ENCODE measurements at places on chromosomes 1 and 21. TPM values are rescaled to one million over a fixed set of nuclear protein-coding genes. Genes with fewer than 3 reads are reported as not detected.

DNA sequence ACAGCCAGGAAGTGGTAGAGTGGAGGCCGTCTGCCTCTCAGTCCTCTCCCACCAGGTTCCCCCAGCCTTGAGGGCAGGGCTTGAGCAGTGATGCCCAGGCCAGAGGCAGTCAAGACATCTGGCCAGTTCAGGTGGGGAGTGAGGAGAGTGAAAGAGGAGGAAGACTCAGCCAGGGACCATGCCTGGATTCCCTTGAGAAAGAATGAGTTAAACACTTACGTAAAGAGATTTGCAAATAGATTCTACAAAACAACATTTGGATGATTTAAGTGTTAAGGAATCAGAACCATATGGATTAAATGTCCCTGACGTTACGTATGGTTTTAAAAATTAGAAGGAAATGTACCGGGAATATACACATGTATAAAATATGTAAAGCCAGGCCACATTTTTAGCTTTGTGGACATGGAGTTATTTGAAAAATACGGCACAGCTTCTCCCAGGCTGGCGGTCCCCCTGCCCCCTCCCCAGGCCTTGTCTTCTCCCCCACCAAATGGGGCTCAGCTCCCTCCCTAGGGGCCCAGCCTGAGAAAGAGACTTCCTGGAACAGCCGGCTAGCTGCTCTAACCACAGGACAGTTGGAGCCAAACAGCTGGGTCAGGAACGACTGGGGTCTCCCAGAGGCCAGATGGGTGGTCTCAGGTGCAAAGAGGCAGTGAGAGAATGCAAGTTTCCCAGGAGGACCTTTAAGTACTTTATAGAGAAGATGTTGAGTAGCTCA, 188.3 kb upstream of the EDN2 start:
- no peak for DNase-seq

DNA sequence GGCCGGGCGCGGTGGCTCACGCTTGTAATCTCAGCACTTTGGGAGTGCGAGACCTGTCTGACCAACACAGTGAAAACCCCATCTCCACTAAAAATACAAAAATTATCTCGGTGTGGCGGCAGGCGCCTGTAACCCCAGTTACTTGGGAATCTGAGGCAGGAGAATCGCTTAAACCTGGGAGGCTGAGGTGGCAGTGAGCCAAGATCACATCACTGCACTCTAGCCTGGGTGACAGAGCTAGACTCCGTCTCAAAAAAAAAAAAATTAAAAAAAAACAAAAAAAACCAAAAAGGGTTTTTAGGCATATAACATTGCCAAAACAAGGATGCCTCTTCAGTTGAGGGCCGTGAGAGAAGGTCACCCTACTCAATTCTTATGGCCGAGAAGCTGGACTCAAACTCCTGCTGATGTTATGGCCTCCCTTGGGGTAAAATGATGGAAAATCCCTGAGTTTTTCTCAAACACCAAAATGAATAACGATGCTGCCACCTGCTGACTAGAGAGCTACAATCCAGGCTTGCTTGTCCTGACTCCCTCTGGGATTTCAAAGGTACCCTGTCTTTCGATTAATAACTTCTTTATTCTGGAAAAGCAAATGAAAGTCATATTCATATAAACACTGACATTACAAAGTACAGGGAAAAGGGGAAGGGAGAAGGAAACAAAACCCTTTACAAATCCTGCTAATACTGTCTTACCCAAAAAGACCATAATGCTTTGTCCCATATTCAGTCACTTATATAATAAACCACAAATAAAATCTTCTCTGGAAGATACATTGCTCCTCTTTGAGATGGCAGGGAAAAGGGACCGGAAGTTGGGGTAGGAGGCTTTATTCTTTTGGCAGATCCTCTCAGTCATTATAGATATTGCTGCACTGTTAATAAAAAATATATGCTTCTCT, 10.7 kb downstream of the RAB42 start:
- DNase-seq = peak; percentile 86

GRCh38 chr1:214440219-214440965, 111.0 kb downstream of the PTPN14 start:
- DNase-seq = peak; percentile 36

DNA sequence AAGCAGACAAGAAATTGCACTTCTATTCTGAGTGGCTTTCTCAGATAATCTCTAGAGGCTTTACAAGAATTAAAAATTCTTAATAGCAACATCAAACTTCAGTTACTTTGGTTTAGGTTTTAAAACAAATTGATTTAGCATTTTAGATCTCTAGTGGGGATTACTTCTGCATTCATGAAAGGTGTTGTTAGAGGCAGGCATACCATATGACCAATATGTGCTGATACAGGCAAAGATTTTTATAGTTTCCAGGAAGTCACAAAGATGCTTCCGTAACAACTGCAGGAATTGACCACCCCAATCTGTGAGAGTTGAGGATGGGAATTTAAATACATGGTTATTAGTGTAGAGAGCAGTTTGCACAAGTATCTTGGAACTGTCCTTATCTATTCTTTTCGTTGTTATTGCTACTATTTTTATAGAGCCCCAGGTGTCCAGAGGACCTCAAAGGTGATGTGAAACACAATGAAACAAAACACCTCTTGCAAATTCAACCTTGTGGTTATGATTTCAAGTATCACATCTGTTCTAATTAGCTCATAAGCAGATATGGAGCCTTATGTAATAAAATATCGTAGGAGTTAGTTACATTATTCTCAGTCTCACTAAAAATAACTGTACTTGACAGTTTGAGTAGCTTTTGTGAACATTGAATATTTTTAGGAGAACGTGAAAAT, 512.7 kb upstream of the ADGRL4 start:
- DNase-seq = no peak

DNA sequence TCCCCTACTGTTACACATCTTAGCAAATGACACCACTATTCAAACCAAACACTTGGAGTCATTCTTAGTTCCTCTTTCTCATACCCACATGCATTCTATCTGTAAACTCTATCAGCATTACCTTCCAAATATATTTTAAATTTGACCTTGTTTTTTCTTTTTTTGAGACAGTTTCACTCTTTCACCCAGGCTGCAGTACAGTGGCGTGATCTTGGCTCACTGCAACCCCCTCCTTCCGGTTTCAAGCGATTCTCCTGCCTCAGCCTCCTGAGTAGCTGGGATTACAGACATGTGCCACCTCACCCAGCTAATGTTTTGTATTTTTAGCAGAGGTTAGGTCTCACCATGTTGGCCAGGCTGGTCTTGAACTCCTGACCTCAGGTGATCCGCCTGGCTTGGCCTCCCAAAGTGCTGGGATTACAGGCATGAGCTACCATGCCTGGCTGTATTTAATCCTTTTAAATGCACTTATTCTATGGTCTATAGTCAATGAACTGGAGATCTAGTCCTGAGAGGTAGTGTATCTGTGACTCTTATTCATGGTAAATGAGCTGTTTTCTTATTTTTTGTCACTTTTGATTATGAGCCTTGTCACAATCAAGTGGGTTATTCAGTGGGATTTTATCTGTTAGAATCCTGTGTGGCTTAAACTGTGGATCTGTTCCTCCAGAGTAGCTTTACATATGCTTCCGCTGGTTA, 73.1 kb downstream of the GATAD2B start:
- DNase-seq = no peak

GRCh38 chr1:11795238-11795890, 10.4 kb downstream of the MTHFR start:
- DNase-seq = no peak

Gene ATP1A1
- 154 TPM for total RNA-seq

Gene RRP1
- 76.4 TPM for total RNA-seq

All from PC-3 (cell line).